ENCODE measurements at places on chromosomes 12 and 14.

DNA sequence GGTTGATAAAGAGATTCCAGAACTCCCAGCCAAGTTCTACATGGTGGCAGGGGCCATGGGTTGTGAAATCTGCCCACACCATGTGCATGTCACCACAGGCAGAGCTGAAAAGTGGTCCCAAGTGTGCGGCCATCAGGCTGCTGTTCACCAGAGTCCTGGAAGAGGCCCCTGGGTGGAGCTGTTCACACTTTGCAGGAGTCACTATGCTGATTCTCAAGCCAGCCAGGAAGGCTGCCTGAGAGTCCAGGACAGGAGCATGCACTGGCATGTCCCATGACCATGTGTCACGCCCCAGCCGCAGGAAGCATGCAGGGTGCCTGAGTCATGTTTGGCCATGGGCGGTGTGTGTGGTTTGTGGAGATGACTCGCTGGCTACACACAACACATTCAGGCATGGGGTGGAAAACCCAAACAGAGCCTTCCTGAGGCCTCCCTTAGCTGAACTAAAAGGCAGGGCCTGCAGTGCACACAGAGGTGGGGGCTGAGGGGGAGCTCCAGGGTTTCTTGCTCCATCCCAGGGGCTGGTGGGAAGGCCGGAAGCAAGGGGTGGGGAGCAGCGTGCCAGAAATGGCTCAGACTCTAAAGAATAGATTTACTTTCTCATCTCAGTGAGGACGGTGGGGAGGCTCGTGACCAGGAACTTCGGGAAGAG, 19.4 kb downstream of the ABCB9 start:
- DNase-seq = no peak

DNA sequence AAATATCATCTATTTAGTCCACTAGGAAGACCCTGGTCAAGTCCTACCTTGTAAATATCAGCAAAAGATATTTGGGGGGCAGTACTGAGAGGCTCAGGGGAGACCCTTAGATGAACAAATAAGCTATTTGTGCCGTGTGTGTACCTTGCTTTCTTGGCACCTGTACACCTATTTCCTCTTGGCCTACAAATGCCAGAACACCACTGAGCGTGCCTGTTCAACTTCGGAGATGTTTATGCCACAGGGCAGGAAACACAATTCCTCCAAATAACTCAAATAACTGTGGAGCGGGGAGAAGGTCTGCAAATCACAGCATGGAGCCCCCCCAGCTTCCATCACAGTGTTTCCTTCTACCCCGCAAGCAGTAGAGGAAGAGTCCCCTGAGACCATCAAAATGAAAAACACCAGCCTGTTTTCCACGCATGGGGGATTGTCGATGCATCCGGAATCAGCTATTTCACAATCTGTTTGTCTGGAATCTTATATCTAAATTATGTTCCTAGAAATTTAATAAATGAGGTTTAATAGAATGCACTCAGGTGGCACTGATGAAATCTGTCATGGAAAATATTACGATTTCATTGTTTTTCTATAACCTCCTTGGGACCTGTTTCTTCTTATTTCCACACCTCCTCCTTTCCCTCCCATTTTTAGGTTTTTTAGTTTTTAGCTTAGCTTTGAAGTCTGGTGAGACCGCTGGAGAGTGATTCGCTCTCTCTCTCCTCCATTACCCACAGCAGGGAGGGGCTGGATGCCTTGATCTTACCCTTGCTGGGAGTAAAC, 254.0 kb upstream of the SRRM4 start:
- DNase-seq = no peak

DNA sequence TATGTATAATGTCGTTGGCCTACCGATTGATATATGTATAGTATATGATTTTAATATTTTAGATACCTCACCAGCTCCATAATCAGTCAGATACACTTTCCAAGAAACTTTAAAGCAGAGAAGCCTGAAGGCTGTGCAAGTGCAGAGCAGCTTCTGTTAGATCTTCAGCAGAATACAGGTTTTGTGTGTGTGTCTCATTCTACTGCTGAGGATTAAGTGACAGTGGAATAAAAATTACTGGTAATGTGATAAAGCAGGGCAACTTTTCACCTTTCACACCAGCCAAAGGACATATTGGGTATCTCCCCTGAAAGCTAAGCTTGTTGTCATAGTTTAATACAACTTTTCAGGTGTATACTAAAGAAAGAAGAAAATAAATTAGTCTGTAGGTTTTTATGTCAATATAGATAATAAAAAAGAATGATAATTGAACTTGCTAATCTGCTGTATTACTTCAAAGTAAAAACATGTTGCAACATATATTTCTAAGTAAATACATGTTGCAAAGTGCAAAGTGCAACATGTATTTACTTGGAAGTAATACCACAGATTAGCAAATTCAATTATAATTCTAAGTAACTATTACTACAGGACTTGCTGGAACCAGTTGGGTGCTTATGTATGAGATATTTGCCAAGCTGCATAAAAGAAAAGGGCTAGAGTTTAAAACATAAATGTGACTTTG, 128.3 kb downstream of the SLC16A7 start:
- no peak for DNase-seq

DNA sequence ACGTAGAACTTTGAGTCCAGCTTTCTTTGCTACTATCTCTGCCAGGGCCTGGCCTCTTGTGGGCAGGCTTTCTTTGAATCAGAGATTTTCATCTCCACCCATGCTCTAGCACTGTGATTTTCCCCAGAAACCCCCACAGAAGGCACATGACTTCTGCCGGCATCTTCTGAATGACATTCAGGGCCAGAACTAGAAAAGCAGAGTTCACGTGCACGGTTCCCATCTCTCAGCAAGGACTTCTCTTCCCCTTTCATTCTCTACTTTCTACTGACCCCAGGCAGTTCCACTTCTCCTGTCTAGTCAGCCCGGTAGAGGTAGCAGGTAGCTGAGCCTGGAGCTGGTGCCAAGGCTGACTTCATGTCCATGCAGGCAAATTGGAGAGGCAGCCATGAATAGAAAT, 26.9 kb downstream of the BATF start:
- DNase-seq = no peak

- DNase-seq = no peak
Measured at GRCh38 chr12:65695113-65695865, 129.0 kb upstream of the HMGA2 start.

- no peak for DNase-seq
Measured at GRCh38 chr14:75753696-75754095, 92.7 kb downstream of the TTLL5 start.

GRCh38 chr12:123119808-123120207, 31.1 kb downstream of the PITPNM2 start:
- DNase-seq = no peak

- DNase-seq = no peak
Measured at GRCh38 chr12:110778833-110779577, 36.3 kb upstream of the PPP1CC start.

DNA sequence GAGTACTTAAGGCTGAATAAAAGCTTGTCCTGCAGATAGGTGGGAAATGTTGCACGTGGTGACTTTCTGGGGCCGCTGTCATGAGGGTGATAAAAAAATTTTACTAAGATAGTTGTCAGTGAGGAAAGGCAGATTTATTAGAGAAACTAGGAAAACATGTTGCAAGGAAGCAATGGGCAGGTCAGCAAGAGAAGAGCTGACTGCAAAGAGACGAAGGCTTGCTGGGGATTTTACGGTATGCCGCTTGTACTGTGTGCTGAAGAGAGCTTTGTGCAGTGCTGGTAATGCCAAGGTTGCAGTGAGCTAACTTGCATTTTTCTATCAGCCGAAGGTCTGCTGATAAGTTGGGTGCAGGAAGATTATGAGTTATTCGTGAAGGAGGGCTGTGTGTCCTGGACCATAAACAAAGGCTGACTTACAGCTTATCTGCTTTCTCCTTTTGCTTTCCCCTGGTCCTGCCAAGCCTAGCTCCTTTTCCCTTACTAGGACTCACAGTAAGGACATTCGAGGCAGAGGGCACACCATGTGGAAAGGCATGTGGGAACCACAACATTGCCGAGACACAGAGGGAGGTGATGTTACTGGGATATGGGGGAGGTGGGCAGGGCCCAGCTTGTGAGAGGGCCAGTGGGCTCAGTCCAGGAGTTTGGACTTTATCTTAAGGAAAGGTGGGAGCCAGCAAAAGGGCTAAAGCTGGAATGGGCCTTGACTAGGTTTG, 7.4 kb upstream of the CCDC88C start:
- no peak for DNase-seq

GRCh38 chr12:12777092-12777491, 8.4 kb upstream of the APOLD1 start:
- DNase-seq = no peak

DNA sequence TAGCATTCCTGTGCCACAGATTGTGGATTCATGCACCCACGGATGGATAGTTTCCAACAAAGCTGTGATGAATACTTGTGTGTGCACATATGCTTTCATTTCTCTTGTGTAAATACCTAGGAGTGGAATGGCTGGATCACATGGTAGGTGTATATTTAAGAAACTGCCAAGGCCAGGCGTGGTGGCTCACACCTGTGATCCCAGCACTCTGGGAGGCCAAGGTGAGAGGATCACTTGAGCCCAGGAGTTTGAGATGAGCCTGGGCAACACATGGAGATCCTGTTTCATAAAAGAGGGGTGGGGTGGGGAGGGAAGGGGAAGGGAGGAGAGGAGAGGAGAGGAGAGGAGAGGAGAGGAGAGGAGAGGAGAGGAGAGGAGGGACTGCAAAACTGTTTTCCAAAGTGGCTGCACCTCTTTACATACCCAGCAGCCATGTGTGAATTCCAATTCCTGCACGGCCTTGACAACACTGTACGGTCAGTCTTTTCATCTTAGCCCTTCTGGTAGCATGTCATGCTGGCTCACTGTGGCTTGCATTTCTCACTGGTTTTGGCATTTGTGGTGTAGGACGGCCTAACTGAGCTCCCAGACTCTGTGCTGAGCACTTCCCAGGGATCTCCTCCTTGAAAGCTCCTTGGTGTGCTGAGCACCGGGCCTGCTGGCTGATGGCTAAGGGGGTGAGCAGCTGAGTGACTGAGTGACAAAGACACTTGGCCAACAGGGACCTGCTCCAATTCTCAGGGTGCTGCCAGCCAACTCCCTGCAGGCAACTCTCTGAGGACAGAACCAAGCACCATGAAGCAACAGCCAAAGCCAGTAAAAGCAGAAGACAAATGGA, 27.9 kb downstream of the SYNE3 start:
- DNase-seq = no peak

GRCh38 chr14:81303258-81303935, 82.6 kb upstream of the GTF2A1 start:
- DNase-seq = no peak

DNA sequence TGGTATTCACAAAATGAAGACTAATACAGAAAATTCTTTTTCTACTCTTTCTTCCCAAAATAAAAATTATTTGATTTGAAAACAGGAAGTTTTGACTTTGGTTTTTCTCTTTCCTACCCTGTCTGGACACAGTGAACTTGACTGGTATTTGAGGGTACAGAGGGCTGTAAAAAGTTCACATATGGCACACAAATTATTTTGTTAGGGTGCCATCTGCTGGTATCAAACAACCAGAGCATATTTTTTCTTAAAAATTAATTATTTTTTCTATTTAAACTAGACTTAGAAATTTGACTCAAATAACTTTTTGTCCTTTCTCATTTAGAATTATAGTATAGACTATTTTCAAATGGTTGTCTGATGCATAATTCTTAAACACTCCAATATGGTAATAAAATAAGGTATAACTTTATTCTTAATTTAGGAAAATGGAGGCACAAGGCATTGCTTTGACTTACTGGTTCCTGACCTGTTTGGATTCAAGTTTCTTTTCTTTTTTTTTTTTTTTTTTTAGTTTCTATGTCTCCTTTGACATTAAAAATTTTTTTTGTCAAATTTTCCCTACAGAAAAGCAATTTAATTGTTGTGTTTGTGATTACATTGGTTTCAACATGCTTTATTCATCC, 390.6 kb downstream of the PRKD1 start:
- DNase-seq = no peak

GRCh38 chr14:105465209-105466031, 9.2 kb upstream of the CRIP2 start:
- DNase-seq = no peak

DNA sequence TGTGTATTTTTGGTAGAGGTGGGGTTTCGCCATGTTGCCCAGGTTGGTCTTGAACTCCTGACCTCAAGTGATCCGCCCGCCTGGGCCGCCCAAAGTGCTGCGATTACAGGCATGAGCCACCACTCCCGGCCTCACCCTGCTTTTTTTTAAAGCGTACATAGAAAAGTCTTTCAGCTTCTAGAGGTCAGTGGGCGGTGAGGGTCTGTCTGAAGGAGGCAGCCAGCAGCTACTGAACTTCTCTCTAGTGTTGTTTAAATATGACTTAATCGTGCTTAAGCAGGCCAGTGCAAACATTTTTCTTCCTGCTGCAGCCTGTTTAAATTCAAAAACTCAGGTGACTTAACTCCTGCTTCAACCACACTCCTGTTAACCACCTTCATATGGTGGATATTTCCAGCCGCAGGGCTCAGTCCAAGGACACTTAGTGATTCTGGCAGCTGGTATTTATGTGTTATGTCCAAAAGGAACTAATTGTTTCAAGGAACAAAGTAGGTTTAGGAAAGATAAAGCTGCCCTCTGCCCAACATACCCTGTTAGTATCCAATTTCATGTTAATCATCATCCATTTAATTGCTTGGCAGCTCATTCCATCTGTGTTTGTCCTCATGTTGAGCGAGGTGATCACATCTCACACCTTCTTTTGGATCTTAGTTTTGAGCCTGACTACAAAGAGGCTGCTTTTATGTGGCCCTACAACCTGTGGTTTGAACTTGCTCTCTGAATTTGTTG, 2.0 kb downstream of the PRKAB1 start:
- no peak for DNase-seq

DNA sequence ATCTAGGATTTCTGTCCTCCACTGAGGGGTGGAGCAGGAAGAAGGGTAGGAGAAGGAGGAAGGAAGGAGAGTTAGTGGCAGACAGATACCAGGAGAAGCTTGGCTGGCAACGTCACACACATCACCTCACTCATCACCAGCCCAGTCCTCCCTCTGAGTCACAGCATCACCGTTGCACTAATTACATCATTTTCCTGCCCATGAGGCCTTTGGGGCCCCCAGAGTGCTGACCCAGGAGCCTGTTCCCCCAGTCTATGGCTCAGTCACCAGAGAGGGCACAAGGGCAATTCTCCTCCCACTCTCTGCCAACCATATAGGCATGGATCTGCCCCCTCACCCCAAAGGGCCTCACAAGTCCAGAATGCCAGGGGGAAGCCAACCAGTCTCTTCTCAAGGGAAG, 4.6 kb downstream of the RND1 start:
- no peak for DNase-seq

GRCh38 chr14:47149326-47149725, 497.7 kb upstream of the RPL10L start:
- DNase-seq = no peak
